ENCODE measurements at places on chromosomes 12 and 14.

GRCh38 chr14:98966016-98966415 lies 306.0 kb downstream of the BCL11B start:
- DNase-seq = no peak

DNA sequence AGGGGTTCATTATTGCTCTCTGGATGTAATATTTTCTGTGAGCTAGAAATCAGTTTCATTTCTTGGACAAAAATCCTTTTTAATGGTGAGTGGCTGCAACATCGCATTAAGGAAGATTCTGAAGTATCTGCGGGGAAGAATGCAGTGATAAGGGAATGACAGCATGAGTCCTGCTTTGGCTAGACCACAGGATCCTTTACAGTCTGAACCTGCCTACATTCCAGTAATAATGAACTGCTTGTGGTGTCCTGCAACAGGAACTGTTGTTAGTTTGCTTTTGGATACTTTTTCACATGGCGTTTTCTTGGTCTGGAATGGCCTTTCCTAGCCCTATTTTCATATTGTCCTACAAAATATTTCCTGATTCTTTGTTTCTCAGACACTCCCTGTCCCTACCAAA lies 15.7 kb downstream of the MDM2 start:
- DNase-seq = no peak

- no peak for DNase-seq
Measured at GRCh38 chr12:128549601-128550218, 274.0 kb downstream of the SLC15A4 start.

GRCh38 chr12:120468325-120468820 lies 1.2 kb downstream of the SRSF9 start:
- peak; percentile 29 for DNase-seq

GRCh38 chr14:99430491-99430890 lies 50.2 kb downstream of the SETD3 start:
- peak; percentile 28 for DNase-seq

DNA sequence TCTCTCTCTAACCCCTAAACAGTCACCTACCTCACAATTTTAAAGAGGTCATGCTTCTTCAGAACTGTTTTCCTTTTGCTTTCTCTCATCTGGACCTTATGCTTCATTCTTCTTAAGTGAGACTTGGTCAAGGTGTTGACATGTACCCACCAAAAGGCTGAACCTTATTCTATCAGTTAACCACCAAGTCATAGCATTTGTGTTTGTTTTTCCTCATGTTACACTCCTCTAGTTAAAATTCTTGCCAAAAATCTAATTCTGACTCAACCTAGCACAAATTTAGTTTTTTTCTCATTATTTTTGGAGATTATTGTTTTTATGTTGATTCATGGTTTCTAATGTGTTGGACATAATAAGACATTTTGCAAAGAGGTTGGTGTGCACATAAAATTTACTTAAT lies 578.6 kb downstream of the SLC16A7 start:
- no peak for DNase-seq

GRCh38 chr12:19894050-19894449 lies 454.8 kb downstream of the AEBP2 start:
- no peak for DNase-seq

DNA sequence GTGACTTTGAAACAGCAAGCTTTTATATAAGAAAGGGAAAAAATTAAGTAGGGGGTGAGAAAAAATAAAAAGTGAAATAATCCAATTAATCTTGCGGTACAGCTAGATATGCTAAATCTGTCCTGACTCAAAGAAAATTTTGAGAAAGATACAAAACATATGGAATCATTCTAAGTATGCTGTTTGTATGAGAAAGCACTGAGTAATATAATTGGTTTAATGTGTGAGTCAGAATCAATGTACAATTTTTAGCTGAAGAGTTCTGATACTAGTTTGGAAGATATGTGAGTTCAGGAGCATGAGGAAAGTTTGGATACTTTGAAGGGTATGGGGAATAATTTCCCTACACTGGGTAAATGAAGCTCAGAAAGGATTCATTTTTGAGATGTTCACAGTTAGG lies 190.9 kb upstream of the RASSF8 start:
- no peak for DNase-seq

GRCh38 chr12:68481181-68481941 lies 129.3 kb upstream of the RAP1B start:
- DNase-seq = peak; percentile 47

- no peak for DNase-seq
Measured at GRCh38 chr12:132146772-132147422, 2.6 kb downstream of the NOC4L start.

- DNase-seq = no peak
Measured at GRCh38 chr14:31297112-31297511, 89.5 kb upstream of the HECTD1 start.

GRCh38 chr12:75606956-75607355 lies 95.5 kb upstream of the KRR1 start:
- DNase-seq = no peak

- DNase-seq = no peak
Measured at GRCh38 chr14:44370727-44371126, 136.4 kb downstream of the FSCB start.

- DNase-seq = no peak
Measured at GRCh38 chr12:127957001-127957660, 309.8 kb upstream of the TMEM132C start.

DNA sequence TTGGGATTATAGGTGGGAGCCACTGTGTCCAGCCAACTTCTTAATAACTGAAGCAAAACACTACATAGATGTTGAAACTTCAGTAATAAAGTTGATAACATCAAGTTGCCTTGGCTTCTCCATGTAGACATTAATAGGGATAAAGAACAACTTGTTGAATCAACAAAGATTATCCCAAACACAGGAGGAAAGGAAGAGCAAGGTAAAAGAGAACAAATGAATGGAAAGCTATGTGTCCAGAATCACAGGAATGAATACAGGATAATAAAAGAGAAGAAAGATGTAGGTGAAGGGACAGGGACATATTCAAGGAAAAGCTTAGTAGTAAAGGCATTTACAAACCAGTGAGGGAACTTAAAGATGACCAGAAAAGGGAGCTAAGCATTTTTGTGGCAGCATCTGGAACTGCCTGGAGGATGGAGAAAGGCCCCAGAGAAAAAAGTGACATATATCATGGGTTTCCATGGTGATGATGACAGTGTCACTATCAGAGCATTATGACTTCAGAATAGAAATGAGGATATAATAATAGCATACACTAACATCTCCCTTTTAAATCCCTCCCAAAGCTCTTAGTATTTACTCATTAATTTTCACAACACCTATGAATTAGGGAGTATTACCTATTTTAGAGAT lies 24.0 kb upstream of the MDM1 start:
- no peak for DNase-seq

DNA sequence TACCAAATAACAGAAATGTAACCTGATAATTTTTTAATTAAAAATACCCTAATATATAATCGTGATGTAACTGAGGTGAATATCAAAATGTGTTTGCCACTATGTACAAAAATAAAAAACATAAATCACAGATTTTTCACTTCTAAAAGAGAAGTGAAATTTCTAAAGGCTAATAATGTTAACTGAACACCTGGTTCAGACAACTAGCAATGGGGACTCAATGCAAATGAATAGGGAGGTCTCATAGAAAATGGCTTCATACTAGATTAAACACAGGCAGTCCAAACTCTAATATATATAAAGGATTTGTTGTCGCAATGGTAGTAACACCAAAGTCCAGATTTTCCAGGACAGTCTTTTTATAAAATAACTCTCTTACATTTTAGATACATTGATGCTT lies 365.4 kb upstream of the ATP2B1 start:
- no peak for DNase-seq

- no peak for DNase-seq
Measured at GRCh38 chr12:105764216-105764835, 374.4 kb downstream of the NUAK1 start.

GRCh38 chr12:23482571-23482970 lies 466.9 kb downstream of the SOX5 start:
- no peak for DNase-seq

DNA sequence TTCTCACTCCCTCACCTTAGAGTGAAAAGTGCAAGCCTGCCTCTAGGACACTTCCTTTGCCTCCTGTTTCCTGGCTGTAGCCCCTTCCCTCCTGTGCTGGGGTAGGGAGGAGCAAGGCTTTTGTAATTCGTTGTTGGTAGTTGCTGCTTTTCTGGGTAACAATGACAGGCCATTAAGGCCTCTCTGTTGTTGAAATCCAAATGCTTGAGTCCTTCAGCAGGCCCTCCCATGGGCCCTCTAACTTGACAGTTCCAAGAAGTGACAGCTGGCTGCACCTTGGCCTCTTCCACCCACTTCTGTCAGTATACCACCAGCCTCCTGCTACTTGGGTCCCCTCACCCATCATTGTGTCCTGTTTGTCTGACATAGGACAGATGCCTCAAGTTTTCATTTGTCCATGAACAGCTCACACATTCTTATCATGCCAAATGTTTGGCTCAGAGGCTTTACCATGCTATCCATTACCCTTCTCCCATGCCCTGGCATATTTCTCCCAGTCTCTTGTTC lies 103.7 kb upstream of the PDE3A start:
- DNase-seq = no peak

DNA sequence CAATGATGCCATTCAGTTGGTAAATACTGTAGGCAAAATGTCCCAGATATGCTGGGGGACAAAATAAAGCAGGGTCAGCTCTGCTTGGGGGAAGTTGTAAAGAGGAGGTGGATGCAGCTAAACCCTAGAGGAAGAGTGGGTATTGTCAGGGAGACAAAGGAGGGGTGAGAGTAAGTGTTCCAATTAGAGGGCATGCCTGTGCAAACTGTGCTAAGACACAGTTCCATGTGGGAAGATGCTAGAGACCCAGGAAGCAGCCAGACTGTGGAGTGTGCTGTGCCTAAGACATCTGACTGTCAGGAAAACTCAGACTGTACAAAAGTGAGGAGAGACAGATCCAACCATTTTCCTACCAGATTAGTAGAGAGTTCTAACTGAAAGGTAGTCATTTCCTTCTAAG lies 474.3 kb downstream of the ATP23 start:
- no peak for DNase-seq

- no peak for DNase-seq
Measured at GRCh38 chr14:71833476-71833875, 98.8 kb upstream of the RGS6 start.

DNA sequence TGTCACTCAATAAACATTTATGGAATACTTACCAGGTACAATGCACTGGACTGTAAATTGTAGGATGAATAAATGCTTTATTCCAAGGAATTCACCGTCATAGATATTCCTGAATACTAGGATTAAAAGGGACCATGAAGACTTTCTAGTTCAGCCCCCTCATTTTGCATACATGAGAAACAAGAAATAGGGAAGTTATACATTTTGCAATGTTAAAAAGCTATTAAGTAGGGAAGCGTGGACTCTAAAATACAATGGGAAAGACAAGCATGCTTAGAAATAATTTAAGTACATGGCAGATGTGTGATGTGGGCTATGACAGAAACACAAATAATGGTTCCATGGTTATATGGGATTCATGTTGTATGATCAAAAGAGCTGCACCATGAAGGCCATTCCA lies 89.4 kb upstream of the SYT10 start:
- no peak for DNase-seq

DNA sequence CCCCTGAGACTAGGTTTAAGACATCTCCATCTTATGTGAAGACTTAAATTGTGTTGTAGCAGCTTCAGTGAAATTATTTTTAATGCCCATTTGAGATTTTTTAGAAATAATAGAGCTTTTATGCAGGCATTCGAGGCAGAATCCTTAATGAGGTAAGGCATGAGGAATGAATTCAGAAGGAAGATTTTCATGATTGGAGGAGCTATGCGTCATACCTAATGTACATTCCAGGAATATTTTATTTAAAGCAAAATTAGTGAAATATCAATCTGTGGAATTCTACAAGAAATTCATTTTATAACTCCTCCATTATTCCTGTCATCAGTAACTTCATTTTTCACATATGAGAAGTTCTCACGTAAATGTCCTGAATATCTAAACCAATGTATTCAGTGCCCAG lies 36.0 kb upstream of the GARIN6 start:
- no peak for DNase-seq

DNA sequence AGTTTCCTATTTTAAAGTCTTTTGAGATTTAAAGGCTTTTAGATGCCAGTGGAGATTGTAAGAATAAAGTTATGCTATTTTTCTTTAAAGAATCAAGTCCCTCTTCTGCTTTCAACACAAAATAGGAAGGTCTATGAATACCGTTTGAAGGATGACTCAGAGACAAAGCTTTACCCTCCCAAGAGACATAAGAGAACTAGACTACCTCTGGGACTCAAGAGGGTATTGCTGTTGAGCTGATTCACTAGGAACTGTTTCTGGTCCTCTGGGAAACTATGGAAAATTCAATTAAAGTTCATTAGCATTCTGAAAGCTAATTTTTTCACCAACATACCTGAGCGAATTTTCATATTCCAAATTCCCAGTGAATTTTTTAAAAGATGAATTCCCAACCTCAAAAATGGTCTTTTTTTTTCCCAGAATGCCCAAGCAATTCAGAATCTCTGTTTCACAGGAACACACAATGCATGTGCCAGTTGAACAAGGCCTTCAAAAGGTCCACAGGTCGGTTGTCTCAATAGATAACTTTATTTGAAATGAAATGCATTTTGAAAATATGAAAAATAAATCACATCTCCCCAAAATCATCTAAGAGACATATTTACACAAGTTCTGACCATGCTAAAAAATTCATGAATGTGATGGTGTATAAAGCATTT lies 6.5 kb downstream of the PHLDA1 start:
- DNase-seq = no peak

GRCh38 chr14:104788161-104788818 lies 7.3 kb downstream of the AKT1 start:
- no peak for DNase-seq

GRCh38 chr14:77543240-77543551 lies 44.6 kb upstream of the ISM2 start:
- DNase-seq = no peak

All from CD4-positive, alpha-beta T cell treated with Interleukin-4 for 1 hour (primary cell).